Smooth muscle cell of the brain vasculature (primary cell): ENCODE measurements at places on chromosomes 7 and 10.

GRCh38 chr7:83456413-83456812 is 192.5 kb downstream of the SEMA3E start:
- DNase-seq: no peak

DNA sequence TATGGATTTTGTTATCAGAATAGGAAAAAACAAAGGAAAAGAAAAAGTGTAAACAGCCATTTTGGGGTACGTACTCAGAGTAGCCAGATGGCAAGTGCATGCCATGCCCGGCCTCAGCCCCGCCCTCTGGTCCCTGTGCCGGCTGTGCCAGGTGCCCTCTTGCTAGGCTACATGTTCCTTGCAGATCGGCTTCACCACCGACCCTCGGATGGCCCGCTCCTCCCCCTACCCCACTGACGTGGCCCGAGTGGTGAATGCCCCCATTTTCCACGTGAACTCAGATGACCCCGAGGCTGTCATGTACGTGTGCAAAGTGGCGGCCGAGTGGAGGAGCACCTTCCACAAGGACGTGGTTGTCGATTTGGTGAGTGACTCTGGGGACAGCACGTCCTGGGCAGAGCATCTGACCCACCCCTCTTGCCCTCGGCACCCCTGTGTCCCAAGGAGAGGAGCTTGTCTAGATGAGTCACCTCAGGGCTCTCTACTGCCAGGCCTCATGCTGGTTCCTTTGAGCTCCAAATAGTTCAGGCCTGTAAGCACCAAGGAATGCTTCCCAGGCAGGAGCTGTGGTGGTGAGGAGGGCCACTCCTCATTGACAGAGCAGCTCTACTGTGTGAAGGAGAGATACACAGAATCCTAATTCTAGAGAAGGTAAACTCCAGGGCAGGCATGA is 54.9 kb upstream of the ZMIZ2 start:
- peak; percentile 49 for DNase-seq

DNA sequence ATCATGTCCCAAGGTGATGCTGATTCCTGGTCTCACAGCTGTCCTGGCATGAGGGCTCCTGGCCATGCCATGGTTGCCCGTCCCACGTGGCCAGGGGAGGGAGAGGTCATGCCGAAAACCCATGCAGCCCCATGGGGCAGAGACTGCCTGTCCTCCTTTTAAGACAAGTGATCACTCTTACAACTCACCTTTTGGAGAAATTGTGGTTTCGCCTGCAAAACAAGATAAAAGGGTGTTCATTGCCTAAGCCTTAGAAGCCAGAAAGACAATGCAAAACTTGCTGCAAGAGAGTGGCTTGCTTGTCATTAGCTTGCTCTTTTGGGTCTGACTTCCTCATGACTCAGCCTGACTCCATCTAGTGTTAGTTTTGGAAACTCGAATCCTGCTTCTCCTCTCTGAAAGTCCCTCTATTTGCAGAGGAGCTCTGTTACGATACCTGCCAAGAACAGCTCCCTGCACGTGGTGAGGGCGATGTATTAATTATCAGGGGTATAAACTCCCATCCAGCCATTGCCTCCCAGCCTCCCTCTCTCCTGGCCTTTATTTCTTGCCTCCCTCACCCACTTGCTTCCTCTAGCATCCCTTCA is 26.7 kb downstream of the TMEM273 start:
- no peak for DNase-seq

DNA sequence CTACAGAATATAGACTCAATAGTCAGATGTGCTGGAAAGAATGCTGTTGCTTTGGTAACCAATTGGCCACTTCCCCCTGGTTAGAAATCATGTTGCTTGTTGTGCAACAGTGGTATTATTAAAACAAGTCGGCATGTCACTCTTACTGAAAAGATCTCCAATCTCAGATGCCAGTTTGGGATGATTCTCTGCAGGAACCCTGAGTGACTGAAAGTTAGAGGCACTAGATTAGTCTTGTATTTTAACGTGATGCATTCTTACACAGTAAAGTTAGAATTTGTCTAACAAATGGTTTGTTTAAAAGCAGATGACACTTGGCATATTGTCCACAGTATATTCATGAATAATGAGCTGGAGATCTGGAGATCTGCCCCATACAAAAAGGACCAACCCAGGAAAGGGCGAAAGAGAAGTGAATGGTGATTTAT is 287.6 kb downstream of the TWIST1 start:
- no peak for DNase-seq

GRCh38 chr7:21317966-21318915 is 109.6 kb upstream of the SP4 start:
- no peak for DNase-seq

DNA sequence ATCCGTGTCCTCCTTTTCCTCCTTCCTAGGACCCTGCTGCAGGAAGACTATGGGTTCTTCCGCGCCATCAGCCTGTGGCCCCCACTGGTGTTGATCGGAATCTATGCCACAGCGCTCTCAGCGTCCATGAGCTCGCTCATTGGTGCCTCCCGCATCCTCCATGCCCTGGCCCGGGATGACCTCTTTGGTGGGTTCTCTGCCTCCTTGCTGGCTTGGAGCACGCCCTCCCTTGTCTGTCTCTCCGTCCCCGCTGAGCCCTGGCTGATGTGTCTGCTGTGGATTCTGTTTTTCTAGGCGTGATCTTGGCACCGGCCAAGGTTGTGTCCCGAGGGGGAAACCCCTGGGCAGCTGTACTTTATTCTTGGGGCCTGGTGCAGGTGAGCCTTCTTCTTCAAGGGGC is 7.3 kb upstream of the TRIP6 start:
- no peak for DNase-seq

DNA sequence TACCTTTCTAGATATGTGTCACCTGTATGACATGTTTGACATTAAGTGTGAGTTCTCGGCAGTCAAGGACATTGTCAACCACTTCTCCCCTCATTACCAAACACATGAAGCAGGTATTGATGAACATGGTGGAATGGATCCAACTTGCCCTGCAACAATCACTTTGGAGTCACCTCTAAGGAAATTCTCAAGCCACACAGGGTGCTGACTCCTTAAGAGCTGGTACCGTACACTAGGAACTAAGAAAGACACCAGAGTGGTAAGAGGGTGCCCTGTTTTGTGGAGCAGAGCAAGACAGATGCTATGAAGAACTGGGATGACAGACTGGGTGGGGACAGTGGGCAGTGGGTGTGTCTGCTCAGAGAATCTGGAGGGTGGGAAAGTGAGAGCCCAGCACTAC is 17.4 kb upstream of the SORBS1 start:
- no peak for DNase-seq

DNA sequence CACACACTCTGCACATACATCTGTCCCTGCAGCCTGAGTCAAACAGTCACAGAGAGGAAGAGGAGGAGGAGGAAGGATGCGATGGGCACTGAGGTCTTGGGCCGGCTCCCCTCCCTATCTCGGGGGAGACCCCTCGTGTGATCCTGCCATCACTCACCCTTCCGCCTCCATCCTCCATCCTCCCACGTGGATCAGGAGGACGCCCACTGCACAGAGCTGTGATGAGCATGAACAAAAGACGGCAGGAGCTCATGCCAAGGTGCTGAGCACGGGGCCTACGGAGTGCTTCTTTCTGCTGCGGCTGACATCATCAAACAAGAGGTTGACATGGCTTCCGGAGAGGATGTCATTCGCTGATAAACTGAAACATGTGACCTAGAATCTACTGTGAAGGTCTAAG is 68.0 kb downstream of the DIP2C start:
- no peak for DNase-seq

DNA sequence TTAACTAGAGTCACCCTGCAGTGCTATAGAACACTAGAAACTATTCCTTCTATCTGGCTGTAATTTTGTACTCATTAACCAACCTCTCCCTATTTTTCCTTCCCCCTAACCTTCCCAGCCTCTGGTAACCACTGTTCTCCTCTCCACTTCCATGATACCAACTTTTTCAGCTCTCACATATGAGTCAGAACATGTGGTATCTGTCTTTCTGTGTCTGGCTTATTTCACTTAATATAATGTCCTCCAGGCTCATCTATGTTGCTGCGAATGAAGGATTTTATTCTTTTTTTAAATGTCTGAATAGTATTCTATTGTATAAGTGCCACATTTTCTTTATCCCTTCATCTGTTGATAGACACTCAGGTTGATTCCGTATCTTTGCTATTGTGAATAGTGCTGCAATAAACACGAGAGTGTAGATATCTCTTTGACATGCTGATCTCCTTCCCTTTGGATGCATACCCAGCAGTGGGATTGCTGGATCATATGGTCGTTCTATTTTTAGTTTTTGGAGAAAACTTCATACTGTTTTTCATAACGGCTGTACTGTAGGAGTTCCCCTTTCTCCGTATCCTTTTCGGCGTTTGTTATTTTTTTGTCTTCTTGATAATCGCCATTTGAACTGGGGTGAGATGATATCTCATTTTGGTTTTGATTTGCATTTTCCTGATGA is 101.4 kb downstream of the FAM107B start:
- no peak for DNase-seq

- no peak for DNase-seq
Measured at GRCh38 chr7:15554744-15555143, 7.1 kb downstream of the AGMO start.

DNA sequence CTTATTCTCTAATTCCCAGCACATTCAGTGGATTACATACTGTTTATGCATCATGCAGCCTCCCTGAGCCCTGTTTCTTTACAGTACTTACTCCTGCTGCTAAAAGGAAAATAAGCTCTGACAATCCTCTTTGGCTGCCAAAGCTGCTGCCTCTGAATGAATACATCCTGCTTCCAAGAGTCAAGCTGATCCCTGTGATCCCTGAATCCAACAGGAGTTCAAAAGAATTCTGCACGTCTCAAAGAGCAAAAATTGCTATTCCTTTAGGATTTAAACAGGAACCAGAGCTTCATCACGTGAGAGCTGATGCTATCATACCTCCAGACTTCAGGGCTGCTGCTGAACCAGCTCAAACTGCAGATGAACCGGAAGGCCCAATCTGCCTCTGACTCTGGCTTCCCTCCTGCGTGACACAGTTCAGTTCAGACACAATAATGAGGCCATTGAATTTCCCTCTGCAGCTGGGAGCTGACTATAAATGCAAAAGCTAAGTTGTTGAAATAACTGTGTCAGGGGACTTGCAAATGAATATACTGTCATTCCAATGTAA is 851.0 kb upstream of the PHF14 start:
- no peak for DNase-seq

DNA sequence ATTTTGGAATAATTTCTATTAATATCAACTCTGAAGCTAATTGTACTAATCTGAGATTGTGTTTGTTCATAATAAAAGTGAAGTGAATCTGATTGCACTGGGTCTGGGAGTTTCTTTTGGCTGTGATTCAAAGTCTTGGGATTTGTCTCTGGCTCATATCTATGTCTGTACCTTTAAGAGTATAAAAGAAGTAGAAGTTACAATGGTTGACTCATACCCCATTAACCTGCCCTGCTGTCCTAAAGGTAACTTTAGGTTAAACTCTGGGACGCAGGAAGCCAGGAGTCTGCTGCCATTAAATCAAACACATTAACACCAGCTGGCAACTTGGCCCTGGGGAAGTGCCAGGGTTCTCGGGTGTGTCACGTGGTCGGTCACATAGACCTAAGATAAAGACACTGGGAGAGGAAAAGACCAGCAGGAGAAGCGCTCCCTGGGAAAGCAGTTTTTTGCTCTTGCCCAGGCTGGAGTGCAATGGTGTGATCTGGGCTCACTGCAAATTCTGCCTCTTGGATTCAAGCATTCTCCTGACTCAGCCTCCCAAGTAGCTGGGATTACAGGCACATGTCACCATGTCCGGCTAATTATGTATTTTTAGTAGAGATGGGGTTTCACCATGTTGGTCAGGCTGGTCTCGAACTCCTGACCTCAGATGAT is 17.8 kb downstream of the SCD start:
- DNase-seq: no peak

DNA sequence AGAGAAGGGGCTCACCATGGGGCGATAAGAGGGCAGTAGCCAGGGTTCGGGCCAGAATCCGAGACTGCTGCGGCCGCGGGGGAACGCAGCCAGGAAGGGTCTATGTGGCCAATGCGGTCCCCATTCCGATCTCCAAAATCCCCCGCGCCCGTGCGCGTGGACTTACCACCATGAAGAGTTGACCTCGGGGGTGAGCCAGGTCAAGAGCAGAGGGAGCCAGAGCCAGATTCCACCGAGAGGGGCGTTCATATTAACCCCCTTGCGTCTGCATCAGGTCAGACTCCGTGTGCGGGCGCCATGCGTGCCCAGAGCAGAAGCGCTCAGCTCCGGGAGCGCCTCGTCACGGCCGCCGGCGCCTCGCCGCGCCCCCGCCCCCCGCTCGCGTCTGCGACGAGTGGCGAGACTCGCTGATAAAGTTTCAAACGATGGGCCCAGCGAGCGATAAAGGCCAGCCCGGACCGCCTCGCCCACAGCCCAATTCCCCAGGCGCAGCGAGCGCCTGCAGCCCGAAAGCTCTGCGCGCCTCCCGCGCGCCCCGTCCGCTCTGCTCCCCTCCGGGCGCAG is at the start of gene WNT2:
TSS of gene WNT2 (minus strand) at position 318 of the 564 bp plus-strand sequence. CDS start at position 249, 69 bp downstream.
- DNase-seq: no peak

DNA sequence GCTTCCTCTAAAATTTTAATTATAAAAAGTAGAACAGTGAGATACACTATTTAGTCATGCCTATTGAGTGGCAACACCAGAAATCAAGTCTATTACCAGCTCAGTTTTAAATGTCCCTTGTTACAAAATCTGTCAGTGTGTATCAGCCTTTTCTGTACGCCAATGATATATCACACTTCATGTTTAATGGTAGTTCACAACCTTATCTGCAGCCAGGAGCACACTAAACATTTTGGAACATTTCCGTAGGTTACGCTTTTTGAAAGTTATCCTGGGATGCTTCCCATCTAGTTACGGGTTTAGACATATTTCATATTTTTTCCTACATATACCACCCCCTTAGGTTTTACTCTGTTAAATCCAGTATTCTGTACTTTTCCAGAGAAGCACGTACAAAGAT is 5.4 kb downstream of the HNRNPA2B1 start:
- no peak for DNase-seq

DNA sequence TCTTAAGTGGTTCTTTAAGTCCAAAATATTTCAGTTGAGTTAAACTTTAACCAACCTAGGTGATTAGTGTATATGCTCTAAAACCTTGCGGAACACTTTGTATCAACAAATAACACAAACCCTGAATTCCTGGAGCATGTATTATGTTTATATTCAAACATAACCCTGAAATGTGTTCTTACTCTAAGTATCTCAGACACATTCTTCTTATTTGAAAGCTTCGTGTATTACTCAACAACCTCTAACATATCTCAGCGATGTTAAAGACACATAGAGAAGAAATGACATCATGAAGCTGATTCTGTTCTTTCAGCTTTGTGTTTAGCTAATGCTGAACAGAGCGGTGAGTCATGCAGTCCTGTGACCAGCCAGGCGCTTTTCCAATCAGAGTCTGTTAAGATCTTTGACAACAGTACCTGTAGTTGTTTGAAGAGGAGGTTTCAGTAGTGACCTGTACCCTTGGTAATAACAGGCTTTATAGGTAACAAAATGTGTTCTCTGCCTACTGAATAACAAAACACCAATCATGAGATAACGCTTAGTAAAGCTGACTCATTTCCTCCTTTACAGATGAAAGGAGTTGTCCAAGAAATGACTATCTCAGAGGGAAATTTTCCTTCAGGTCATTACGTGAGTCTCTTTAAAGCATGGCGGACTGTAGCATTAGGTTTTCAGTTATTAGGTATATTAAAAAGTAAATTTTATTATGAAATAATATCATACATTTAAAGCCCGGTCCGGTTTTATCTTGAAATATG is 67.3 kb upstream of the KLF6 start:
- peak; percentile 87 for DNase-seq
